ENCODE measurements at places on chromosomes 1 and 21.

GRCh38 chr1:193338194-193338593 lies 151.8 kb upstream of the B3GALT2 start:
- no peak for DNase-seq

GRCh38 chr1:87834941-87835340 lies 506.3 kb downstream of the LMO4 start:
- DNase-seq, result no peak

GRCh38 chr1:209150114-209150513 lies 433.4 kb upstream of the CAMK1G start:
- peak; percentile 21 for DNase-seq

DNA sequence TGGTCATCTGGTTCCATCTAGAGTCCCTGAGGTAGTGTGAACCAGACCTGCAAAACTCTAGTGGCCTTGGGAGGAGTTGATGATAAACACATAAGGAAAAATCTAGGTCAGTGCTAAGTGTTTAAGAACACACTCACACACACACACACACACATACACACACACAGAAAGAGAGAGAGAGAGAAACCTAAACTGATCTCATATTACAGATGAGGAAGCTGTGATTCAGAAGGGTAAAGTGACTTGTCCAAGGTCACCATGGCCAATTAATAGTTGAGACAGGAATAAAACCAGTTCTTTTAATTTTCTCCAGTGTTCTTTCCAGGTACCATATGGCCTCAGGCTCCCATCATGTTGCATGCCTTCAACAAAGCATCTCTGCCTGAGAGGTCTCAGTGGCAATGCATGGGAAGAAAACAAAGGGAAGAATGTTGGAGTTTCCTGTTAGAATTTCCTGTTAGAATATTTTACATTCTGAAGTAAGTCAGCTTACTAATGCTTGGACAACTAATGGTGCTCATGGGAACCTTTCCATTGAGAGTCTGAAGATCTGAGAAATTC lies 77.3 kb upstream of the TSPAN2 start:
- no peak for DNase-seq

GRCh38 chr1:23727362-23727811 lies 15.9 kb upstream of the ELOA start:
- DNase-seq, result no peak

DNA sequence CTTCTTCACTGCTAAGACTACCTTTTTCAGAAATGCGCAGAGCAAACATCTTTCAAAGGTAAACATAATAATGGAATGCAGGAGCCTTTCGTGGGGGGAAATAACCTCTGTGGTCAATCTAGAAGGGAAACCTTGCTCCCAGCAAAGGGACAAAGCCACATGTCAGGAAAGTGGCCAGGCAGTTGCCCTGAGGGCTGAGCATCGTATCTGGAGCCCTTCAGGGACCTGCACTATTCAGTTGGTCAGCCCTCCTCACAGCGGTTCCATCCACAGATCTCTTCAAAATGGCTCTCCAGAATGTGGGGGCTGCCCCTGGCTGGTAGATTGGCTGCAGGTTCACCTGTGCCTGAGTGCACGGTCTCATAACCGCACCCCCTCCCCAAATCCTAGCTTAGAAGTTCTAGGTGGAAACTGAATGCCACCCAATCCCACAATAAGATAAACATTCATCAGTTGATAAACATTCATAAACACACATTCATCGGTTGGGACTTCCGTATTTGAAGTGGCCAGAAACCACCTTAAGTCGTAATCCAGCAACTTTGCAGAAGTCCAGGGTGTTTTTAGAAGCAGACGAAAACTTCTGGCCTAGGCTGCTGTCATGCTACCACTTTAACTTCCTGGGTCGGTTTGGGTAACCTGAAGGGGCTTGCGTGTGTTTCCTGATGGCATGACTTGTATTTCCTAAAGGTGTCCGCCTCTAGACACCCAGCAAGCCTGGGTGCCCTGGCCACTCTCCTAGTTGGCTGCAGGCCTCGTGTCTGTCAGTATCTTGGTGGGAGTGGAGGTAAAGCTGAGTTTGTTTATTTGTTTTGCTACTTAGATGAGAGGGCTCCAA lies 50.5 kb downstream of the RASSF5 start:
- DNase-seq, result no peak

- DNase-seq, result no peak
Measured at GRCh38 chr1:19878637-19878985, 3.6 kb upstream of the OTUD3 start.

DNA sequence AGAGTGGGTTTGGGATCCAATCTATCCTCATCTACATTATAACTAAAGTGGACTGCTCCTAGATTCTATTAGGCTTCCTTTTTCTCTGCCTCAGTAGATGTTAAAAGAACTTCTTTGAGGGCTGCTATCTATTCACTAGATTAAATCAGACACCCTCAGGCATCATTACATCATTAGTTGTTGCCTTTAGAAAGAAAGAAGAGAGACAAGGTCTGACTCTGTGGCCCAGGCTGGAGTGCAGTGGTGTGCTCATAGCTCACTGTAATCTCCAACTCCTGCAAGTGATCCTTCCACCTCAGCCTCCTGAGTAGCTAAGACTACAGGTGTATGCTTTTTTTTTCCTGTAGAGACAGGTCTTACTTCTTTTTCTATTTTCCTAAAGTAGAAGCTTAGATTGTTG lies 71.1 kb upstream of the EXO1 start:
- no peak for DNase-seq

- no peak for DNase-seq
Measured at GRCh38 chr21:33394260-33394659, 9.0 kb upstream of the IFNGR2 start.

GRCh38 chr1:150874455-150875196 lies 1.8 kb downstream of the ARNT start:
- no peak for DNase-seq

DNA sequence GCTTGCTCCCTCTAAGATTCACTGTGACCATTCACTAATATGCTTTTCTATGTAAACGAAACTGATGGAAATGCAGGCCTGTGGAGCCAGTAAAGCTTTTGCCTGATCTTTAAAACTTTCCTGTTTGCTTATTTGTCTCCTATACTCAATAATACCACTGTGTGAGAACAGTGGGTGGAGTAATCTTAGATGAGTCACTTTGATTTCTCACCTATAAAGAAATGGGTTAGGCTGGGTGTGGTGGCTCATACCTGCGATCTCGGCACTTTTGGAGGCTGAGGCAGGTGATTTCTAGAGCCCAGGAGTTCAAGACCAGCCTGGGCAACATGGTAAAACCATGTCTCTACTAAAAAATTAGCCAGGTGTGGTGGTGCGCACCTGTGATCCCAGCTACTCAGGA lies 70.8 kb downstream of the RWDD3 start:
- no peak for DNase-seq

- no peak for DNase-seq
Measured at GRCh38 chr21:39675590-39675989, 62.9 kb downstream of the B3GALT5 start.

DNA sequence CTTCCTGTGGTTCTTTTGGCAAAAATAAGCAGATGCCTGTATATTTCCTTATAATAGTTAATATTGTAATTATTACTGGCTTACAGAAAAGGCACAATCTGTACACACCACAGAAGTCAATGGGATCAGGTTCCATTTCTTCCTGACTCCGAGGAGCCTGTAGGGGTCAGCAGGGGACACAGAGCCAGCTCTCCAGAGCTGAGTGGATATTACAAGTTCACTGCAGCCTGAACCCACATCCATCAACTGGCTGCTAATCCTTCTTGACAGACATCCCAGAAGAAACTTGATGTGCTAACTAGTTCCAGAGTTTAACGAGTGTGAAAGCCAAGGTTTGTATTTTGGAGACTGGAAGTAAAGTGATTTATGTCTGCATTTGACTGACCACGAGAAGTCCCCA lies 203.8 kb downstream of the LMX1A start:
- peak; percentile 34 for DNase-seq

- no peak for DNase-seq
Measured at GRCh38 chr21:28822486-28823335, 170.0 kb downstream of the LTN1 start.

- no peak for DNase-seq
Measured at GRCh38 chr1:92969517-92969916, 8.3 kb upstream of the DIPK1A start.

- DNase-seq, result no peak
Measured at GRCh38 chr1:1360506-1361169, 2.3 kb upstream of the MXRA8 start.

- no peak for DNase-seq
Measured at GRCh38 chr1:25833158-25833557, 13.4 kb downstream of the MTFR1L start.

GRCh38 chr1:173193639-173194038 lies 13.5 kb downstream of the TNFSF4 start:
- no peak for DNase-seq

- DNase-seq, result no peak
Measured at GRCh38 chr21:45830221-45830640, 151.3 kb upstream of the COL6A1 start.

- peak; percentile 80 for DNase-seq
Measured at GRCh38 chr1:156052862-156053767, 483 bp downstream of the UBQLN4 start.

GRCh38 chr1:2192031-2192995 lies 2.3 kb downstream of the FAAP20 start:
- DNase-seq, result no peak

- DNase-seq, result no peak
Measured at GRCh38 chr1:100928128-100928527, 32.2 kb downstream of the SLC30A7 start.

GRCh38 chr1:153389973-153390879 lies 647 bp downstream of the S100A8 start:
- DNase-seq, result no peak

DNA sequence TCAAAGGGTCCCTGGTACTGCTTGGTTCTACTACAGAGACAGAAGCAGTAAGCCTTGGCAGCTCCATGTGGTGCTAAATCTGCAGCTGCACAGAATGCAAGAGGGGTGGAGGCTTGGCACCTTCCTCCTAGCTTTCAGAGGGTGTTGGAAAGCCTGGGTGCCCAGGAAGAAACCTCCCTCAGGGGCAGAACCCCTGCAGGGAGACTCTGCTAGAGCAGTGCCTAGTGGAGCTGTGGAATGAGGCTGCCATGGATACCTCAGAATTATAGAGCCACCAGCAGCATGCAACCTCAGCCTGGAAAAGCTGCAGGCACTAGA lies 76.2 kb upstream of the TLR5 start:
- DNase-seq, result no peak

DNA sequence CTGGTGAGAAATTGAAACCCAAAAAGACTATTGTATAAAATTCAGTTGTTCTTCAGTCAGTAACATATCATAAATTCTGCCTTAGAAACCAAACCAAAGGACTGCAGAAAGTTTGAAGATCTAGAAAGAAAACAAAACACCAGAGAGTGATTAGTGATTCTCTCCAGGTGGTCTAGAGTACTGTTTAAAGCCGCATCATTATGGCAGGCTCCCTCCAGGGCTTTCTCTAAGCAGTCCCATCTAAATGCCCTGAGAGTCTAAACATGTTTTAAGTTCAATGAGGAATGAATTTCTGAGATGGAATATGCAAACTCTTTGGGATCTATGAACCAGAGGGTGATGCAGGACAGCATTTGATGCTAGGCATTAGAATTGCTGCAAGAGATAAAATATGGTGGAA lies 100.9 kb upstream of the ST6GALNAC5 start:
- DNase-seq, result no peak

GRCh38 chr21:44428281-44428960 lies 26.9 kb upstream of the LRRC3 start:
- DNase-seq, result no peak

DNA sequence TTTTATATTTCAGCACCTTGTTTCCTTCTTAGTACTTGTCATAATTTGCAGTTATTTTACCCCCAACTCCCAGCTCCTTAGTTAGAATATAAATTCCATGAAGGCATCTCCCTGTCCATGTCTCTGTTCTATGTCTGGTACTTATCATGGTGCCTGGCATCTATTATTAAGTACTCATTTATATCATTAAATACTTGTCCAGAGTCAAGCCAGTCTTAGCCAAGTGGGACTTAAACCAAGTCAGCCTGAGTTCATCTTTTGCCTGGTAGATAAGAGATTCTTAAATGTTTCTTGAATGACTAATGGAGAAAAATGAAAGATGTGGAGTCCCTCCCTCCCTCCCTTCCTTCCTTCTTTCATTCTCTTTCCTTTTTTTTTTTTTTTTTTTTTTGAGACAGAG lies 9.4 kb downstream of the SLC25A44 start:
- DNase-seq, result no peak

GRCh38 chr1:63799307-63799706 lies 25.5 kb downstream of the ROR1 start:
- DNase-seq, result no peak

DNA sequence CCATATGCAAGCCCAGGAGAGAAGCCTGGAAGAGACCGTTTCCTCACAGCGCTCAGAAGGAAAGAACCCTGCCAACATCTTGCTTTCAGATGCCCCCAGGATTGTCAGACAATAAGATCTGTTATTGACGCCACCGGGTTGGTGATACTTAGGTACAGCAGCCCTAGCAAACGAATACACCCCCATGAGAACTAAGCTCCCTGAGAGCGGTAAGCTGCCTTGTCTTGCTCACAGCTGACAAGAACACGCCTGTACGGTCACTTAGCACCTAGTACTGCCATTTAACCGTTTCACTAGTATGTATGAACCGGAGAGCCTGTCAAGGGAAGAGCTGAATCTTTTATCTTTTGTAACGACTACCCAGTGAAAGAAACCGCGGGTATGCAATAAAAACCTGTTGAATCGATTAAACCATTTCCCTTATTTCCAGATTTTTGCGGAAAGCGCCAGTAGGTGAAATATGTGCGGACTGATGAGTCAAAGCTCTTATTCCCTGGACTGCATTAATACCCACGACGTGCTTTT lies 619 bp upstream of the ZBTB8B start:
- no peak for DNase-seq

DNA sequence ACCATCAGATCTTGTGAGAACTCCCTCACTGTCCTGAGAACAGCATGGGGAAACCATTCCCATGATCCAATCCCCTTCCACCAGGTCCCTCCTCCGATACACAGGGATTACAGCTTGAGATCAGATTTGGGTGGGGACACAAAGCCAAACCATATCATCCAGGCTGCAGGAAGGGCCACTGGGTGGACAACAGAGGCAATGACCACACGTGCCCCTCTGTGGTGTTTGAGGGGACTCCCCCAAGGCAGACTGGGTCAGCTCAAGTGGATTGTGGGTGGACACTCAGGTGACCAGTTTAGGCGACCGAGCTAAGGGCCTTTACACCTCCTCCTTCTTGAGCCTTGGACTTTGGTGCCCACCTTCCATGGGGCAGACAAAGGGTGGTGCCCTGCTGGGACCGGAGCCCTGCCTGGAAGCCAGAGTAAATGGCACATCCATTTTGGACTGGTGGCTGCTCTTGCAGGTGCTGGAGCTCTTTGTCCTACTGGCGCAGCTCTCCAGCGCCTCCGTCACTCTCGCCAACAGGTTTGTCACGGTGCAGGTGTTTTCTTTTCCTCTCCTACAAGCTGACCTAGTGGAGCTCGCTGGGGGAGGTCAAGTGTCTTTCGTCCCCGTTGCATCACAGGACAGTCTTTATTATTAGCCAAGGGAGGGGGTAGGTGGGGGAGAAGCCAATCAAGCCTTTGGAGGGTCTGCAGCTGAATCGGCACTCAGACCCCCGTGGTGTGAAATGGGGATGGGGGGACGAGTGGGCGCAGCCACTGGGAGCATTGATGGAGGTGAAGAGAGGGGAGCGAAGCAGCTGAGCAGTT lies 37.6 kb downstream of the CRYAA start:
- no peak for DNase-seq

GRCh38 chr1:193537266-193538002 lies 351.0 kb upstream of the B3GALT2 start:
- DNase-seq, result no peak

Measured in HAP-1 (cell line).